ENCODE measurements at places on chromosomes 4 and X. TPM values are rescaled to one million over a fixed set of nuclear protein-coding genes. Genes with fewer than 3 reads are reported as not detected.
A peak's percentile ranks its signal among the peaks of the same experiment; 100 is the strongest.

DNA sequence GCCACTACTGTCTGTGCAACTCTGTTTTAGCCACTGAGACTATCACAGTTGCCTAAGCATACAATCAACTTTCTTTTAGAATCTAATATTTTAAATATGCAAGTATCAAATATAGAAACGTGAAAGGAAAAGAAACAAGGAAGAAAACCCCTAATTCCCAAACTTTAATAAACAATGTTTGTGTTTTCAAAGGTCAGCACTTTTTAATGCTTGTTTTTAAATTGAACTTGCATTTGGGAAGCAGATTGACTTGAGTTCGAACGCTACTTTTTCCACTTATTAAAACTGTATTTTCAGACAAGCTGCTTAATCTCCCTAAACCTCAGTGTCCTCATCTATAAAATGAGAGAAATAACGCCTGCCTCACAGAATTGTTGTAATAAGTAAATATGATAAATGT, 185.8 kb upstream of the GPC4 start:
- H3K27ac ChIP-seq: no peak overlapping the region
- H3K36me3 ChIP-seq: no peaks in the 10 kb centered on the region
- no peaks in the 10 kb centered on the region for H3K27me3 ChIP-seq

GRCh38 chr4:98945297-98945850, 16.4 kb upstream of the EIF4E start:
- no peaks in the 10 kb centered on the region for H3K36me3 ChIP-seq
- H3K27me3 ChIP-seq: no peaks in the 10 kb centered on the region
- H3K4me3 ChIP-seq: no peak overlapping the region
- H3K4me1 ChIP-seq: no peaks in the 10 kb centered on the region
- H3K27ac ChIP-seq: no peak overlapping the region
- no peak for DNase-seq

DNA sequence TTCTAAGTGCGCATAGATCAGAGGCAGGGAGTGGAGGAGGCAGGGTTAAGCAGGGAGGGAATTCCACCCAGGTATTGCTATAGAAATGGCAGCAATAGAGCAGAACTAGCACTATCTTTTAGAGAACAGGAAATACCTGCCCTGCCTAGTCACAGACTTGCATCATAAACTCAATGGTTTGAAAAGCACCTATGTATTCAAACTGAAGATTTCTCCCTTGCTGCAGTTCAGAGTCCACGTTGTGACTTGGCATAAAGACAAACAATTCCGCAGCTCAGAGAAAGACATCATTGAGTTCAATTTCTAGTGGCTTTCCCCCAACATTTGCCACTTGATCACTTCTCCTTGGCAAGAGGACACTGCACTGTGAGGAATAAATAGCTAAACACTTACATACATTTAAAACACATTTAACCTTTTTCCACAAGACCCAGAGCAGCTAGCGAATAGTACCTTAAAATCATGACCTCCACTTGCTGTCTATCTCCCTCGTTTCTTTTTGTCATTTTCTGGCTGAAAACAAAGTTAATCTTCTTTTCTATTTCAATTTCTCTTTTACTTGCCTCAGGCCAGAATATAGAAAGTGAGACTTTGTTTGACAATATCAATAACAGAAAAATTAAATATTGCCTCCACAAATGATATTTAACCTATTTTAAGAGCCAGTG, 42.4 kb downstream of the SLC7A11 start:
- H3K4me1 ChIP-seq: peaks cover 27% of the 10 kb centered on the region
- H3K27me3 ChIP-seq: no peaks in the 10 kb centered on the region
- peak overlapping the region; percentile 91 for H3K27ac ChIP-seq
- H3K36me3 ChIP-seq: peaks cover 4% of the 10 kb centered on the region

- H3K36me3 ChIP-seq: no peaks in the 10 kb centered on the region
- H3K27me3 ChIP-seq: no peaks in the 10 kb centered on the region
- DNase-seq: no peak
Observed at GRCh38 chrX:107726816-107727534, 48.6 kb downstream of the TSC22D3 start.

- no peak for DNase-seq
- H3K27me3 ChIP-seq: no peaks in the 10 kb centered on the region
- H3K4me1 ChIP-seq: no peaks in the 10 kb centered on the region
Observed at GRCh38 chr4:158327525-158327924, 117.2 kb downstream of the TMEM144 start.

DNA sequence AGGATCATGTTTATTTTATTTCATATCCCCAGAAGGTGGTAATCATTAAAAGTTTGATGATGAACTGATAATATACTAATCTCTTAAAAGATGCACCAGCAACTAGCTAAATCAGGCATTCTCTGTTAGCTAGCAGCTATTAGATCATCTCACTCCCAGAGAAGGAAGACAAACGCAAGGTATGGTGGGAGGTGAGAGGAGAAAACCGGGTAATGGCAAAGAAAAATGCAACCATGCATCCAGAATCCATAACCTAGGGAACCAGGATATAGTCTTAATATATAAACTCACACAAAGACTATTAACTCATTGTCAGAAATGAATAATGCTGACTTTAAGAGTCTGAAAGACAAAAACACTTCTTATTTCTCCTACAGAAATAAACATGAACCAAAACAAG, 66.1 kb downstream of the WNK3 start:
- H3K36me3 ChIP-seq: peaks cover 10% of the 10 kb centered on the region
- H3K27me3 ChIP-seq: no peaks in the 10 kb centered on the region
- DNase-seq: no peak
- H3K4me1 ChIP-seq: no peaks in the 10 kb centered on the region

DNA sequence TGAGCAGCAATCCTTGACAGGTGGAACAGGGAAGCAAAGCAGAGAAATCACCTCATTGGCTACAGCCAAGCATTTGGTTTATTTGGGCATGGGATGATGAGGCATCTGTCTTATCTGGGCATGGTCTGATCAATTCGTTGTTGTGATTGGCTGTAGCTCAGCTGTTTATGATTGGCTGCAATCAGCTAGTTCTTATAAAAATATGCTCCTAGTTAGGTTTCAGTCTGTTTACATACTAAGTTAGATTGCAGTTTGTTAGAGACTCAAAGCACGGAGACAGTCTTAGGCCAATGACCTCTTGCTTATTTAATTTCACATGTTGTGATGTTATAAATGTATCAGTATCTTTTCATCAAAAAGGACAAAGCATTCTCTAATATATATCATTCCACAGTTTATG, 312.0 kb downstream of the PDGFC start:
- peaks cover 14% of the 10 kb centered on the region for H3K4me1 ChIP-seq
- no peak overlapping the region for H3K4me3 ChIP-seq

GRCh38 chr4:155676430-155676825, 9.8 kb downstream of the GUCY1A1 start:
- no peak overlapping the region for H3K27ac ChIP-seq
- peaks cover 16% of the 10 kb centered on the region for H3K4me1 ChIP-seq
- no peak overlapping the region for H3K4me3 ChIP-seq
- no peaks in the 10 kb centered on the region for H3K36me3 ChIP-seq
- no peak for DNase-seq

- H3K36me3 ChIP-seq: no peaks in the 10 kb centered on the region
- no peaks in the 10 kb centered on the region for H3K27me3 ChIP-seq
- peaks cover 25% of the 10 kb centered on the region for H3K4me1 ChIP-seq
- DNase-seq: peak; percentile 47
- H3K27ac ChIP-seq: peak overlapping the region; percentile 89
Observed at GRCh38 chr4:77818073-77818601, 1.0 kb downstream of the CNOT6L start.

GRCh38 chrX:40996886-40997530, 88.2 kb upstream of the USP9X start:
- H3K27ac ChIP-seq: peak overlapping the region; percentile 96
- H3K4me1 ChIP-seq: peaks cover 11% of the 10 kb centered on the region
- H3K27me3 ChIP-seq: no peaks in the 10 kb centered on the region
- peaks cover 10% of the 10 kb centered on the region for H3K36me3 ChIP-seq
- DNase-seq: no peak

The OPHN1 gene
- total RNA-seq: 9.4 TPM

DNA sequence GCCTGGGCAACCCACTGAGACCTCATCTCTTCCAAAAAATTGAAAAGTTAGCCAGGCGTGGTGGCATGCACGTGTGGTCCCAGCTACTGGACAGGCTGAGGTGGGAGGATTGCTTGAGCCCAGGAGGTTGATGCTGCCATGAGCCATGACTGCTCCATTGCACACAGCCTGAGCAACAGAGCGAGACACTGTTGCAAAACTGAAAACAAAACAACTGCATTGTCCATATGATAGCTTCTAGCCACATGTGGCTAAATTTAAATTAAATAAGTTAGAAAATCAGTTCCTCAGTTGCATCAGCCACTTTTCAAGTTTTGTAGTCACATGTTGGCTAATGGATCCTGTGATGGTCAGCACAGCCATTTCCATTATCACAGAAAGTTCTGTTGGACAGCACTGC, 67.9 kb downstream of the GAB1 start:
- H3K27me3 ChIP-seq: peaks cover 4% of the 10 kb centered on the region
- no peak for DNase-seq
- no peak overlapping the region for H3K27ac ChIP-seq

The FATE1 gene
- not detected for total RNA-seq

- H3K27me3 ChIP-seq: no peaks in the 10 kb centered on the region
- no peaks in the 10 kb centered on the region for H3K4me1 ChIP-seq
- H3K27ac ChIP-seq: no peak overlapping the region
- no peak overlapping the region for H3K4me3 ChIP-seq
- no peak for DNase-seq
Observed at GRCh38 chr4:156495836-156496235, 475.8 kb downstream of the PDGFC start.

- H3K27ac ChIP-seq: no peak overlapping the region
- peaks cover 10% of the 10 kb centered on the region for H3K36me3 ChIP-seq
- H3K27me3 ChIP-seq: no peaks in the 10 kb centered on the region
Observed at GRCh38 chrX:26778320-26778888, 562.4 kb downstream of the MAGEB5 start.

DNA sequence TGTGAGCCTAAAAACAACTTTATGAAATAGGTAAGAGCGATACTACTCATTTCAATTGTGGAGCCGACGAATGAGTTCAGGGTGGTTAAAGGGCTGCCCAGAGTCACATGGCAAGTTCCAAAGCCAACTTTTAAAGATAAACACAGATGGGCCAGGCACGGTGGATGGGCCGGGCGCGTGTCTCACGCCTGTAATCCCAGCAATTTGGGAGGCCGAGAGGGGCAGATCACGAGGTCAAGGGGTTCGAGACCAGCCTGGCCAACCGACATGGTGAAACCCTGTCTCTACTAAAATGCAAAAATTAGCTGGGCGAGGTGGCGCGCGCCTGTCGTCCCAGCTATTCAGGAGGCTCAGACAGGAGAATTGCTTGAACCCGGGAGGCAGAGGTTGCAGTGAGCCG, 914 bp upstream of the C4orf36 start:
- no peak for DNase-seq
- no peaks in the 10 kb centered on the region for H3K36me3 ChIP-seq
- H3K27me3 ChIP-seq: no peaks in the 10 kb centered on the region
- H3K4me1 ChIP-seq: peaks cover 13% of the 10 kb centered on the region
- H3K27ac ChIP-seq: no peak overlapping the region

The QRFPR gene
- 0.41 TPM for total RNA-seq

The SNX12 gene
- total RNA-seq: 78.3 TPM

- H3K27me3 ChIP-seq: no peaks in the 10 kb centered on the region
- DNase-seq: no peak
- peaks cover 9% of the 10 kb centered on the region for H3K4me1 ChIP-seq
- no peak overlapping the region for H3K4me3 ChIP-seq
- no peaks in the 10 kb centered on the region for H3K36me3 ChIP-seq
Observed at GRCh38 chrX:65997978-65998717, 41.7 kb downstream of the VSIG4 start.

GRCh38 chrX:65017451-65017850, 41.2 kb upstream of the ZC4H2 start:
- no peaks in the 10 kb centered on the region for H3K4me1 ChIP-seq
- H3K4me3 ChIP-seq: no peak overlapping the region
- no peak for DNase-seq

- H3K27me3 ChIP-seq: no peaks in the 10 kb centered on the region
- no peaks in the 10 kb centered on the region for H3K4me1 ChIP-seq
- H3K27ac ChIP-seq: no peak overlapping the region
- no peak for DNase-seq
Observed at GRCh38 chr4:36812149-36812548, 432.4 kb upstream of the NWD2 start.

- no peaks in the 10 kb centered on the region for H3K27me3 ChIP-seq
Observed at GRCh38 chr4:82697561-82697960, 101.0 kb downstream of the SCD5 start.

- H3K27me3 ChIP-seq: peaks cover 3% of the 10 kb centered on the region
- peaks cover 5% of the 10 kb centered on the region for H3K4me1 ChIP-seq
- no peak overlapping the region for H3K4me3 ChIP-seq
Observed at GRCh38 chr4:140343303-140343702, 30.1 kb upstream of the SCOC start.

DNA sequence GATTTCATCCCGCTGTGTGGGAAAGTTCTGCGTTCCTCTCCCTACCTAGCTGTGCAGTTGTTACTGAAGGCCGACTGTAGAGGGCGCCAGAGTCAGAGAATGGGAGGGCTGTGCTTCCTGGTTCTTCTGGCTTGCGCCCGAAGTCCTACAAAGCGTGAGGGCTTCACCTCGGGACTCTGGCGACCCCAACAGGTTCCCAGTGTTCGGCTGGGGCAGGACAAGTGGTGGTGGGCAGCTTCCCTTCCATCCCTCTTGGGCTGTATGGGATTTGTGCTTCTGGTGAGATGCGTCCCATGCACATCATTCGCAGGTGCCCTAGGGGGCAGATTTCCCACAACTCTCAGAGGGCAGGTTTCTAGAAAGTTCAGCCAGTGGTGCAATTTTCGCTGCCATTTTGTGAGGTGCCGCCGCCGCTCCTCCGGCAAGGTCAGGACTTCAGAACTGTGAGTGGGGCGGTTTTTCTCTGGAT, 27.3 kb downstream of the CT45A1 start:
- DNase-seq: peak; percentile 3
- H3K4me1 ChIP-seq: no peaks in the 10 kb centered on the region
- no peak overlapping the region for H3K27ac ChIP-seq
- no peaks in the 10 kb centered on the region for H3K36me3 ChIP-seq

GRCh38 chr4:4884611-4885010, 25.1 kb downstream of the MSX1 start:
- no peak for DNase-seq
- peaks cover 33% of the 10 kb centered on the region for H3K27me3 ChIP-seq
- H3K4me1 ChIP-seq: no peaks in the 10 kb centered on the region
- no peak overlapping the region for H3K4me3 ChIP-seq
- H3K27ac ChIP-seq: no peak overlapping the region

The RP2 gene
- 12.1 TPM for total RNA-seq

- H3K4me1 ChIP-seq: no peaks in the 10 kb centered on the region
- no peaks in the 10 kb centered on the region for H3K36me3 ChIP-seq
- no peak overlapping the region for H3K27ac ChIP-seq
- H3K27me3 ChIP-seq: no peaks in the 10 kb centered on the region
- no peak overlapping the region for H3K4me3 ChIP-seq
Observed at GRCh38 chrX:113305496-113305895, 464.9 kb upstream of the AMOT start.

The NAP1L2 gene
- 7.2 TPM for total RNA-seq

GRCh38 chr4:120760047-120760446, 162.5 kb downstream of the PRDM5 start:
- H3K4me3 ChIP-seq: no peak overlapping the region
- no peak for DNase-seq
- no peaks in the 10 kb centered on the region for H3K27me3 ChIP-seq
- H3K36me3 ChIP-seq: peaks cover 7% of the 10 kb centered on the region
- H3K27ac ChIP-seq: no peak overlapping the region
- peaks cover 5% of the 10 kb centered on the region for H3K4me1 ChIP-seq

The PIGA gene
- total RNA-seq: 26.2 TPM
